ENCODE measurements at places on chromosomes 1 and 21.

DNA sequence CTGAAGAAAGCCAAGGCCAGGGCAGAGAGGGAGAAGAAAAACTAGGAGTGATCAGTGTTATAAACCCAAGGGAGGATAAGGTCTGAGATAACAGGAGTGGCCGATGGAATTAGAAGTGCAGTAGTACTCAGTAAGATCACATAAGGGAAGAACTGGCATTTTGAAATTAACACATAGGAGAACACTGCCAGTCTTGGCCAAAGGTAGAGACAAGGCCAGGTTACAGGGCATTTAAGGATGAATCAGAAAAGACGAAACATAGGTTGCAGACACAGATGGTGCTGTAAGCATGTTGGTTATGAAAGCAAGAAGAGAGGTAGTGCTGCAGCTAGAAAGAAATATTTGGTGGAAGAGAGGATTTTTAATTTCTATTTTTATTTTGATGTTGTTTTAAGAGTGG, 278.9 kb upstream of the SNX7 start:
- DNase-seq, result no peak

GRCh38 chr1:235759336-235759735, 107.4 kb downstream of the LYST start:
- DNase-seq, result peak; percentile 30

GRCh38 chr1:24898152-24898908, 31.7 kb downstream of the RUNX3 start:
- peak; percentile 33 for DNase-seq

- no peak for DNase-seq
Observed at GRCh38 chr1:24051206-24051945, 60.6 kb downstream of the MYOM3 start.

- DNase-seq, result peak; percentile 78
Observed at GRCh38 chr21:20802631-20803260, 195.5 kb upstream of the NCAM2 start.

All from Ammon's horn (tissue), 1 donor.